ENCODE measurements at places on chromosomes 7 and 10.

DNA sequence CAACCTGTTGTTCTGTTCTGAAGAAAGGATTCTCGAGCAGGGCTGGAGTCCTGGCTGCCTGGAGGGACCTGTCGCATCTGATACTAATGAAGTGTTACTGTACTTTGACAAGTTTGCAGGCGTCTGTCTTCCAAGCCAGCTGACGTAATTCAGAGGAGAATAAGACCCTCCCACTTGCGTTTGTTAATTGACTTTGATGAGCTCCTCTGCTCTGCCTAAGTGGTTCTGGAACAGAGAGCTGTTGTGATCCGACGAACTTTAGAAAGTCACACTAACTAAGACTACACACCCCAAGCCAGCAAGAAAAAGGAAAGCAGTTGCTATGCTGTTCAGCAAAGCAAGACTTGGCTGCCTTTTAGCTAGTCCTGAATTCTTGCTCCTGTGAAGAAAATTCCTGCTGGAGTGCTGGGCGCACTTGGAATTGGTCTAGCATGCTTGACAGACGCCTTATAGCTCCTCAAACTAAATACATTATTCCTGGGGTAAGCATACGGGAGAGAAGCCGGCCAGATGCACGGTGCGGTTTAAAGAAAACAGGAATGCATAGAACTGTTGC is 200.3 kb downstream of the CACNB2 start:
- no peak for DNase-seq

- no peak for DNase-seq
Measured at GRCh38 chr10:10687751-10688150, 329.9 kb upstream of the CELF2 start.

GRCh38 chr10:80465839-80466590 is 11.9 kb downstream of the TSPAN14 start:
- no peak for DNase-seq

GRCh38 chr7:116929914-116930913 is 23.1 kb upstream of the ST7 start:
- peak; percentile 84 for DNase-seq

- DNase-seq: peak; percentile 21
Measured at GRCh38 chr7:90708841-90709317, 112.8 kb downstream of the CDK14 start.

DNA sequence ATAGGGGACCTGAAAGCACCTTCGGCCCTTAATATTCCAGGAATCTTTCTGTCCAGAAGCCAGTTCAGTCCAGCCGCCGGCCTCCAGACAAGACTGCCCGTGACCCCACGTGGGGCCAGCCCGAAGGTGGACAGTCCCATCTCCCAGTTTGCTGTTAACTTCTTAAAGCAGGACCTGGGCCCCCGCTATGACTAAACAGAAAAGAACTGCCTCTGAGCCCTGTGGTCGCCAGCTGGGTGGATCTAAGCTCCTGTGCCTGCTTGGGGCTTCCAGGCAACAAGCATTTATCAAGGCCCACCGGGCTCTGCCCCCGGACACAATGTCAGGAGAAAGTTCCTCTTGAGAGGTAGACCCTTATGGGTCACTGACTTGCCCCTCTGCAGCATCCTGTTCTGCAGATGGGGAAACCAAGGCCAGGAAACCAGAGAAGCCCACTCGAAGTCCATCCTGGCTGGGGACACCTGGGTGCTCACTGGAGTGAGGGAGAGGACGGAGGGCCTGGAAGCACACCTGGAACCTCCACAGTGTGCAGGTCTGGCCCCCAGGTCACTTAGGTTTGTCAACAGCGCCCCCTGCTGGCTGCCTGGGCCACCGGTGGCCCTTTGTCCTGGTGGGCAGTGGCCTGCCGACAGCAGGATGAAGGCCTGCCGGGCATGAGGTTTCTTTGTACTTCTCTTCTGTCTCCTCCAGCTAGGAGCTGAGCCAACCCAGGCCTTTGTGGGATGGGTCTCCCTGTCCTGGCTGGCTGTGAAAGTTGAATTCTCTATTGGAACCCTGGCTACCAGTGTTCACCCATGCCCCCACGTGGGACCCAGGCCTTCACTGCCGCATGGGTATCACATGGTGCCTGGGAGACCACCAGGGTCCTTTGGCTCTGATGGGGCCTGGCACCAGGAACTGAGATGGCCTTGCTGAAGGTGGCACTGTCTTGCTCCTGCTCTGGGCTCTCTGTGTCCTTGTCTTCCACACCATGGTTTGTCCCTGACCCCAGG is 128.0 kb downstream of the ZMIZ1 start:
- peak; percentile 76 for DNase-seq

DNA sequence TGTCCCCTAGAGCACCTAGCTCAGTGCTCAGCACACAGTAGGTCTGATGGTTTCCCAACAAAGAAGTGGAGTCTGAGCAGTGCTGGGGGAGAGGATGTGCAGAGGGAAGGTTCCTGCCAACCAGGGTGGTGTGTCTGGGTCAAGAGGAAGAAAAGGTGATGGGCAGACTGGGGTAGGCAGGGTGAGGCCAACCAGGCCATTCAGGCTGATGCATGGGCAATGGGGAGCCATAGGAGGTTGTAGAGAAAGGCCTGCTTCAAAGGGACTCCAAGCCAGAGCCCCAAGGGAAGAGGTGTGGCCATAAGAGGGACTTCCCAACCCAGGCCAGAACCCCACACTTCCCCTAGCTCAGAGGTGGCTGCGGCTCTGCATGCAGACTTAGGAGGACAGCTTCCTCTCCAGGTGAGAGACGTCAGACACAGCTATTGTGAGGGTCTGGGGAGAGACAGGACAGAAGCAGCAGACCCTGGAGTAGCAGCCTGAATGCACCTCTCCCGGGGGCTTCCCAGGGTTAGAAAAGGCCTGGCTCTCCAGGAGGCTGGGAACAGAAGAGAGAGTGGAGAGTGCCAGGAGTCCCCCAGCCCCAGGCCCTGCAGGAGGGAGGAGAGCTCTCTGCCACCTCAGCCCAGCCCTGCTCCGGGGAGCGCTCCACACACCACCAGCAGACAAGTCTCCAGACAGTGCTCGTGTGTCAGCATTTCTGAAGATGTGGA is 87.4 kb upstream of the ZMIZ1 start:
- no peak for DNase-seq

- no peak for DNase-seq
Measured at GRCh38 chr10:29437871-29438270, 149.0 kb downstream of the LYZL1 start.

GRCh38 chr7:150965273-150965830 is 12.8 kb downstream of the KCNH2 start:
- no peak for DNase-seq

DNA sequence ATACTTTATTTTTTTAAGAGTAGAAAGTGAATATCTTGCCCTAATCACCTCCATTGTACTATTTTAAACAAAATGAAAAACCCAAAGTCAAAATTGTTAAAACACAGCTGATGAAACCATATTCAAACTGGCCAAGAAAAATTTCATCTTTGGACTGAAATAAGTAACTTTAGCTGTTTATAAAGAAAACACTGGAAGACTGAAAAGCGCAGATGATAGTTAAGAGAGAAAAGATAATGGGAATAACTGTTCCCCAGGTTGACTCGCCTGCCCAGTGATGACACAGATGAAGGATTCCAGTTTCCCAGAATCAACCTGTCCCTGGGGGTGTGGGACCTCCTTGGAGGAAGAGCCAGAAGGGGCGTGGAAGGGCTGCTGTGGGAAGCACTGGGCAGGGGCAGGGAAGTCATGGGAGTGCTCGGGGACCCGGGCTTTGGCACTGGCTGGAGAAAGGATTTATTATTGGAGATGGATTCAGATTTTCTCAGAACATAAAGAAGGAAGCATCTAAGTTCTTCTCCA is 43.1 kb downstream of the DENND2A start:
- no peak for DNase-seq

GRCh38 chr7:45924283-45924682 is 3.2 kb upstream of the IGFBP3 start:
- DNase-seq: no peak

- no peak for DNase-seq
Measured at GRCh38 chr7:75881436-75882095, 2.7 kb downstream of the RHBDD2 start.

DNA sequence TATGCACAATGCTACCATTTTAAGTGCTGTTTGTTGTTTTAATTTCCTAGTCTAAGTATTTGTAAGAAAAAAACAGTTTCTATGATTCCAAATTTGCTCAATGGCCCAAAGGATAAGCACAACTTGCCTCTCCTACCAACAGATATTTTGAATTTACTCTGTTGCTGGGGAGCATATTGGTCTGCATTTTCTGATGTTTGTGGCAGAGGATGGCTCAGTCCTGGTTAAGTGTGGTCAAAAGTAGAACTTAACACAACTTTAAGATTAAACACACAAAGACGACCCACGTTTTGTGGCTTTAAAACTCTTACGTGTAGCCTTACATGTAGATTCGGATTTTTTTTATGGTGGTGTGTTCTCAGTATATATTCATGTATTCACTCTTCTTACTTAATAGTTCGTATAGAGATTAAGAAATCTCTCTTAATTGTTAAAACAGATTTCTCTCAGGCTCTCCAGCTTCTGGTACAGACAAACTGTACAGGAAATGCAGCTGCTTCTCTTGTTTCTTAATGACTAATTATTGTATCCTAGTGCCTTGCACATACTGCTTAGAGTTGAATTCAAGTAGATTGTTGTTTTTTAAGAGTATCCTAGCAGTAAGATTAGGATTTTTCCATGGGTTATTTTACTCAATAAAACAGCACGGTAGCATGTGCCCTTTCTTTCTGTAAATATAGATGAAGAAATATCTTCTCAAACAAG is 86.2 kb downstream of the GPR85 start:
- no peak for DNase-seq

All from hematopoietic multipotent progenitor cell treated with erythropoietin and hydrocortisone succinate and interleukin-3 and kit ligand, for 15 days (in vitro differentiated cells).